Stimulated activated CD8-positive, alpha-beta memory T cell treated with anti-CD3 and anti-CD28 coated beads, Interleukin-7, amount 100 ng/mL, for 48 hours (primary cell): ENCODE measurements at places on chromosomes 16 and 17.

DNA sequence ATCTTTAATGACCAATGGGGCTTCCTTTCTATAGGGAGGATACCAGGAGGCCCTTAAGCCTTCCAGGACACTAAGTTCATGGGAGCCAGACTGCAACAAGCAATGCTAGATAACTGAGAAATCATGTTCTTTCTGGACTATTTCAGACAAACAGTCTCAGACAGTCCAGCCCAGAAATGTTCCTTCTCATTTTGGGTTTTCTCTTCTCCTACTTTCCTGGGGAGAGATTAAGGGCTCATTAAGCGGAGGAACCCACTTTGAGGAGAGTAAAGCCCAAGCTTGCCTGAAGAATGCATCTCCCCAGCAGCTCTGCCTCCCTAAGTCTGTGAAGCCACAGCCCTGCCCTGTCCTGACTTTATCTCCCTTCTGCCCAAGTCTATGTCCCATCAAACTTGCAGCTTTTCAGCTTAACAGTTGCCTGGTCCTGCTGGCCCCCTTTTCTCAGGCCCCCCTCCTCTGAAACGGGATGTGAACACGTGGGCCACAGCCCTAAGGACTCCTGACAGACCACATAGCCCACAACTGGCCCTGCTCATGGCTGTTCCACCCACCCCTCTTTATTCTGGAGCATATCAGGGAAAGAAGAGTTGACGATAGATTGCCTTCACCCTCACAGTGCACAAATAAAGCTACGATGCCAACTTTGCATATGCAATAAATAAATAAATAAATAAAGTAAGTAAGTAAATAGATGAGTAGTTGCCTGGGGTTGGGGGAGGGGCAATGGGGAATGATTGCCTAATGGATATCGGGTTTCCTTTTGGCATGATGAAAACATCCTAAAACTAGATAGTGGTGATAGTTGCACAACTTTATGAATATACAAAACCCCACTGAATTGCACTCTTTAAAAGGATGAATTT lies 111.0 kb downstream of the N4BP1 start:
- DNase-seq = no peak

GRCh38 chr16:80071964-80072456 lies 468.8 kb upstream of the DYNLRB2 start:
- no peak for DNase-seq

- no peak for DNase-seq
These were observed 12.1 kb downstream of the CYB561 start for GRCh38 chr17:63433746-63434591.

DNA sequence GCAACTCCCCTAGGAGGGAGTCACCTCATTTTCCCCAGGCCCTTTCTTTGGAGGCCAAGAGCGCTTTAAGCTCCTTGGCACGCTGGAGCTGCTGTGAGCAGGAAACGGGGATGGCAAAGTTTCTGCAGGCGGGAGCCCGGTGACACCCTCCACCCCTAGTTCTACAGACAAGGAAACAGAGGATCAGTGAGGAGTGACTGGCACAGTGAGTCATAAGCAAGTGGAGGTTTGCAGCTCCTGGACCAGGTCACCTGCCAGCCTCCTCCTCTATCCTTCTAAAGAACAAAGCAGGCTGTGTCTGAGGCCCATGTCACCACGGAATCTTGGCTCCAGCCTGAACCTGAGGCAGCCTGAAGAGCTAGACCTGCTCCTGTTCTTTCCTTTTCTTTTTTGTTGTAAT lies 141.9 kb downstream of the TMEM132E start:
- DNase-seq = no peak

DNA sequence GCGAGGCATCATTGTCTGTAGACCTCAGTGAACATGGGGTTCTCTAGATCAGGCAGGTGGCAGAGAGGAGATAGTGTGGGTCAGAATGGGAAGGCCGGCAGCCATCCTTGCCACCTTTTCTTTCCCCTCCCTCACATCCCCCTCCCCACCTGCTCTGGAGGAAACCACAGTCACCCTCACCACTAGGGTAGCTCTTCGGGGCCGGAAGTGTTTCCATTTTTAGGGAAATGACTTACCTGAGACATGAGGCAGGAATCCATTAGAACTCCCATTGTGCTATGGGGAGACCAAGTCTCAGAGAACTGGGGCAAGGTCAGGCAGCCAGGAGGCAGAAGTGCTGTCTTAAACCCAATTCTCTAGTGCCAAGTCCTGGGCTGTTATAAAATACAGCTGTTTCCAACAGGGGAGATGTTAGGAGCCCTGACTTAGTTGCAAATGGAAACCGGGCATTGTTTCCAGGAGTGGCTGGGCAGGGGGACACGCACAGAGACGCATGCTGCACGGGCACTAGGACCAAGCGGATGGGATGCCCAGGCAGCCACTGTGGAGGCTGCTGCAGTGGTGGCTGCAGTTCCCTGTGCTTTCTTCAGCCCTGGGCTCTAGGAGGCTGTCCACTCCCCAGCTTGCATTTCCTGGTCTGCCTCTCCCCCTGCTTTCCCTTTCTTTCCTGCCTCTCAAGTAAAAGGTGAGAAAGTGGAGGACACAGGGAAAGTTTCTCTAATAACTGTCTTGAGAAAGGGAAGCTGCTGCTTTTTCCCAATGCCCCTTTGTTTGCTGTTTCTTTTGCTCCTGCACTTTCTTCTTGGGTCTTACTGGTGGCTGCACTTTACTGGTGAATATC lies 2.8 kb downstream of the HAS3 start:
- no peak for DNase-seq

GRCh38 chr17:69460963-69461922 lies 46.7 kb downstream of the MAP2K6 start:
- DNase-seq = no peak

DNA sequence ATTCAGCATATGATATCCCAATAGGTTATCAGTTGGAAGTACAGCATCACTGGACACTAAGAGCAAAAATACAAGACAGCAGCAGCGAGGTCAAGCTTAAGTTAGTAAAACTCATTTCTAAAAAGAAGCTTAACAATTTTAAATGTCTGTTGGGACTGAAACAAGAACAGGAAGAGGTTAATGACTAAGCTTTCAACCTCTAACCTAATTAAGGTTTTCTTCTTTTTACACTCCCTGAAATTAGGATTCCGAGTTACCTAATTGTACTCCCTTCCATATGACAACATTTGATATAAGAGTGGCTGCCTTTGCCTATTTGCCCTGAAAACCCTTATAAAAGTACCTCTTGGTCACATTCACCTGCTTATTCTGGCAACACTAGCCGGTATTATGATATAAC lies 34.3 kb downstream of the CPSF4L start:
- DNase-seq = no peak

DNA sequence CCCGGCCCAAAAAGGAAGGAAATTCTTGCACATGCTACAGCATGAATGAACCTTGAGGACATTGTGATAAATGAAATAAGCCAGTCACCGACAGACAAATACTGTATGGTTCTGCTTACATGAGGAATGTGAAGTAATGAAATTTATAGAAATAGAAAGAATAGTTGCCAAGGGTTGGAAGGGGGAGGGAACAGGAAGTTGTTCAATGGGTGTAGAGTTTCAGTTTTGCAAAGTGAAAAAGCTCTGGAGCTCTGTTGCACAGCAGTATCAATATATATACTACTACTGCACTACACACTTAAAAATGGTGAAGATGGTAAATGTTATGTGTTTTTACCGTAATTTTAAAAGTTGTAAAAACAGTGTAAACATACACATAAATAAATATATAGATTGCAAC lies 43.7 kb downstream of the PKD1L3 start:
- no peak for DNase-seq
